ENCODE measurements at places on chromosomes 2 and 18.

DNA sequence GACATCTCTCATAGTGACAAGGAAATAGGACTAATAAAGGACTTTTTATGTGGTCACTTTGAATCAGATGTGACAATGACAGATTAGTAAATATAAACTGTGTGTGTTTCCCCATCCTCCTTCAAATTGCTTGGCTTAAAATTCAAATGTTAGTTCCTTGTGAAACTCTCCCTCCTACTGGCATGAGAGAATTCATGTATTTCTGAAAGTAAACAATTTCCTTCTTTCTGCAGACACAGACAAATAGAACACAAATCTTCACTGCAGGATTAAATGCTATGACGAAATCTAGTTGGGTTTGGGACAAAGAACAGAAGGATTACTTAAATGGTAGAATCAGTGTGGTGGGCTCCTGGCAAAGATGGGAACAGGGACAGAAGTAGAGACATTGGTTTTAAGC, 328.7 kb upstream of the FAM98A start:
- DNase-seq = no peak

DNA sequence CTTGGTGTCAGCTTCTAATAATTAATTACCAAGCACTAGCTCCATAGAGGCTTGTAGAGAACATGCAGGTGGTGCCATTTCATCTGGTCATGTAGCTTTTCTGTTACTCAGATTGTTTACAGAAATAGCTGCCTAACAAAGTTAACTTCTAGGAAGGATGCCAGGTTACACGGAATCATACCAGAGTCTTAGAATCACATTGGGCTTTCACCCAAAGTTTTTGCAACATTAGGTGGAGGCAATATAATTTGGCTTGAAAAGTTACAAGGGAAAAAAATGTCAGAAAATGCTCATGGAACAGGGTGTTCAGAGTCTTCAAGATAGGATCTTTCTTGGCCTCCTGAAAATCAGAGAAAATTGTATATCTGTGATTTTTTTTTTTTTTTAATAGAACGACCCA, 135.6 kb downstream of the ARHGAP15 start:
- no peak for DNase-seq

GRCh38 chr18:68555879-68556301, 159.0 kb downstream of the TMX3 start:
- DNase-seq = no peak

DNA sequence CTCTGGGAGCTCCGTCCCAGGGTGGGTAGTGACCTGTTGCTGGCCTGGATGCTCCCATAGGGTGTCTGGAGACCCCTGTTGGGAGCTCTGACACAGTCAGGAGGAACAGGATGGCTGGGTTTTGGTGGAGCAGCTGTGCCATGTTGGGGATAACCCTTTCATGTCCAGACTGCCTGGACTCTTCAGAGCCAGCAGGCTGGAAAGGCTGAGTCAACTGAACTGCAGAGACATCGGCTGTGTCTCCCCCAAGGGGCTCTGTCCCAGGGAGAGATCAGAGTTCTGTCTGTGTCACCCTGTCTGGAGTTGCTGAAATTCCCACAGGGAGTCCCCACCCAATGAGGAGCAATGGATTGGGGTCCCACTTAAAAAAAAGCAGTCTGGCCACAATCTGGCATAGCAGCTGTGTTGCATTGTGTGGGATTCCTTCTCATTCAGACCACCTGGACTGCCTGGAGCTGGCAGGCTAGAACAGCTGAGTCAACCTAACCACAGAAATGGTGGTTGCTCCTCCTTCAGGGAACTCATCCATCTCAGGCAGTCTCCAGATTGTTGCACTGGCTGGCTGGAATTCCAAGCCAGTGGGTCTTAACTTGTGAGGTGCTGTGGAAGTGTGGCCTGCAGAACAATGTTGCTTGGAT, 37.2 kb downstream of the AGPS start:
- DNase-seq = no peak

- DNase-seq = no peak
Observed at GRCh38 chr18:7004009-7004408, 113.6 kb downstream of the LAMA1 start.

GRCh38 chr2:71526141-71526540, 72.8 kb downstream of the DYSF start:
- no peak for DNase-seq

GRCh38 chr18:23528580-23529472, 25.5 kb downstream of the RMC1 start:
- DNase-seq = no peak

- DNase-seq = no peak
Observed at GRCh38 chr2:219221957-219222518, 3.3 kb upstream of the ABCB6 start.

- DNase-seq = no peak
Observed at GRCh38 chr2:178266445-178266844, 72.1 kb downstream of the OSBPL6 start.

- no peak for DNase-seq
Observed at GRCh38 chr2:145777297-145777696, 1257.4 kb upstream of the ZEB2 start.

- DNase-seq = no peak
Observed at GRCh38 chr2:73408198-73408597, 22.6 kb downstream of the ALMS1 start.

- no peak for DNase-seq
Observed at GRCh38 chr2:118495290-118495689, 352.2 kb downstream of the EN1 start.

GRCh38 chr18:48669991-48670750, 131.3 kb downstream of the CTIF start:
- no peak for DNase-seq

DNA sequence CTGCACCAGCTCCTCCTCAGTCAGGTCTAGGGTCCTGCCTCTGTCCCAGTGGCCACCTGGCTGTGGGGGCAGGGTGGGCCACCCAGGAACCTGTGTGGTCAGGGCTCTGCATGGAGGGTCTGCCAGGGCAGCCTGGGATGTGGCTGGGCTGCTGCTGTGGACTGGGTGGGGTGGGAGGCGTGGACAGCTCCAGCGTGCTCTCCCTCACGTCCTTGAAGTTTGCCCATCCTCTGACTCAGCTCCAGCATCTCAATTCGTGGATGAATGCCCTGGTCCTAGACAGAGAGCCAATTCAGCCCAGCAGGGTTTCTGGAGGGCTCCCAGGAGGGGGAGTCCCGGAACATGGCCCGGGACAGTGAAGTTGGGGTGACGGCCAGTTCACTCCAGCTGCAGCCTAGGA, 64.3 kb upstream of the EPAS1 start:
- no peak for DNase-seq

GRCh38 chr2:12221584-12221983, 475.2 kb downstream of the LPIN1 start:
- no peak for DNase-seq

GRCh38 chr2:60482222-60482621, 71.2 kb downstream of the BCL11A start:
- no peak for DNase-seq

GRCh38 chr2:17538844-17539554, 1.5 kb upstream of the VSNL1 start:
- no peak for DNase-seq

GRCh38 chr2:231634412-231634811, 41.7 kb downstream of the TEX44 start:
- DNase-seq = no peak

DNA sequence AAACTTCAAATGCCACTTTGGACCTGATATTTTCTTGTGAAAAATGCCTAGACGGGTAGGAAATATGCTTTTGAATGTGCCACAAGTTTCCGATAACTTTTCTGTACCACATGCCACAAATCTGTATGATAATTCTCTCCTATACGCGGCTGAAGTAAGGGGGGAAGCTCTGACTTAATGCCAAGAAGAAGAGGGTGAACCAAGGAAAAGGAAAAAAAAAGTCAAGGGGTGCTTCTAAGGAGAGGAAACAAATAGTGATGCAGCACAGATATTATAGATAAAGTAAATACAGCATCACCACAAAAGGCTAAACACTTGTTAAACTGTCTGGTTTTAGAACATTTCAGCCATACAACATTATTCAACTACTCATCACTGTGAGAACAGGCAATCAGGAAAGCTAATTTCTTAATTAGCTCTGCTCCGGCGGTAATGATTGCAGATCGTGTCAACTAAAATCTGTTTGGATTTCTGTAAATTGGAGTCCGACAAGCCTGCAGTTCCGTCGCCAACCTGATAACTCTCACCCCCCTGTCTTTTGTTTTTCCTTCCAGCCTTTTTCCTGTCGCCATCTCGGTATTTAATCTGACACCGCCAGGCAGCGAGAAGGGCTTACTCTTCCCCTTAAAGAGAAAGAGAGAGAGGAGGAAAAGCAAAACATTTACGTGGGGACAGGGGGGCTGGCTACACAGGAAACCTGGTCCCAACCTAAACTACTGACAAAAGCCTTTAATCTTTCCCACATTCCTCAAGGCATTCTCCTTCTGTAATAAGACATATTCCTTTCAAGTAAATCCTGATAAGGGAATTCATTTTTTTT, 67.5 kb downstream of the ZEB2 start:
- no peak for DNase-seq

DNA sequence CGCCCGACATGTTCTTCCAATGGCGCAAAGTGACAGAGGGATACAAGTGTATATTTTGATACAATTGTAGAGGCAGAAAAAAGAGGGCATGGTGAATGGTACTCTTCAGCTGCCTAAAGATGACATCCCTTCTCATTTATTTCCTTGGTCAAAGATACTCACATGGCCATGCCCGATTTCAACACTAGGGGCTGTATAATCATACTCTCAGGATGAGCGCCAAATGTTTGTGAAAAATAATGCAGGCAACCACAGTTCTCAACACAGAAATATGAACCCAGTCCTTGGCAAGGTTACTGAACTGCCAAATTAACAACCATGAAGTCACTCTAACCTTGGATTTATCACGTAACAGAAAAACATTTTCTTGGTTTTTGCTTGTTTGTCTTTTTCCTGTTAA, 204.4 kb downstream of the CCDC102B start:
- DNase-seq = no peak

- no peak for DNase-seq
Observed at GRCh38 chr2:136027112-136027511, 41.7 kb upstream of the DARS1 start.

DNA sequence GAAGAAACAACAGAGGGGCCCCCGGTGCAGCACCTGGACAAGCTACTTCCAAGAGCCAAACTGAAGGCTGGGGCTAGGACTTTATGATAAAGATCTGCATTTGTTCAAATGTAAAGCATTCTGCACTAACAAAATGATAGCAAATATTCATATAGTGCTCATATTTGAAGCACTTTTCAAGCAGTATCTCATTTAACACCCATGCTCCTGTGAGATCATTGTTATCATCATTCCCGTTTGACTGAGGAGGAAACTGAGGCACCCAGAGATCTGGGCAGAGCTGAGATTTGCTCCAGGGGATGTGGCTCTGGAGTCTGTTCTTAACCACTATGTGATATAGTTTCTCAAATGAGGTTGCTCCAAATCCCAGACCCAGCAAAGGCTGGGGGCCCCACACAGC, 9.8 kb downstream of the KCTD1 start:
- DNase-seq = no peak

DNA sequence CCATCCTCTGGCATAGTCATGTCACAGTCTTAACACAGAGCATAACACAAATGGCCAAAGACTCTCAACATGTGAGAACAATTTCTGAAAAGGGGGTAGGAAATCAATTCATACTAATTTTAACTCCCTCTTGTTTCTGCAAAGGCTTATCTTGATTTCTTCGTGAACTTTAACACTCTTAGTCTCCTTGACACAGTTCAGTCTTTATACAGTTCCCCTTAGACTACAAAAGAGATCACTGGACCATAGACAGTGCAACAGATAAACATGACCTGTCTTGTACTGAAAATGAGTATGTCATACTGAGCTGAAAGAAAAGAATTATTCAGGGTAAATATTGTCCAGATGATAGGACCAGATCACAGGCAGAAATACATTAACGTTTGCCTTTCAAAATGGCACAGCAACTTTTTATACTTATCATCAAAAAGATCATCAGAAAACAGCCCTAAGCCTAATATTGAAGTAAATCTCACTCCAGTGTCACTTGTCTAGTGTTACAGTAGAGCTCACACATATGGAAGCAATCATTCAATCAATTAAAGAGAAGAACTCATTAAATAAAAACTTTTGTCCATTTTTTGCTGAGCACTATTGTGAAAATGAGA, 56.4 kb upstream of the VRK2 start:
- DNase-seq = no peak

DNA sequence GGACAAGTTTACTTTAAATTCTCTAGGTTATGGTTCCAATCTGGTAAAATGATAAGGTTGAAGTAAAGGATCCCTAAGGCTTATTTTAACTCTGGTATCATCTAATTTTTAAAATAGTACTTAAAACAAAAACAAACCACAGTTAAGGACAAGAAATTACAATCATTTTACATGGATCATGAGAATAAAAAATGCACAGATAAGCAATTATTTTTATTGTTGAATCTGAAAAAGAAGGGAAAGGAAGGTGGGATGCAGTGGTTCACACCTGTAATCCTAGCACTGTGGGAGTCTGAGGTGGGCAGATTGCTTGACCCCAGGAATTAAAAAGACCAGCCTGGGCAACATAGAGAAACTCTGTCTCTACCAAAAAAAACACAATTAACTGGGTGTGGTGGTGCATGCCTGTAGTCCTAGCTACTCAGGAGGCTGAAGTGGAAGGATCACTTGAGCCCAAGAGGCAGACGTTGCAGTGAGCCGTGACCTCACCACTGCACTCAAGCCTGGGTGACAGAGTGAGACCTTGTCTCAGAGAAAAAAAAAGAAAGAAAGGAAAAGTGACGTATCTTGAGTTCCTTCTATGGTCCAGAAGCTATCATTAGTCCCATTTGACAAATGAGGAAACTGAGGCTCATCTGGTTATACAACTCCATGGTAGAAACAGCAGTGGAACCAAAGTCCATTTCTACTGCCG, 2.5 kb downstream of the TNFAIP6 start:
- no peak for DNase-seq

DNA sequence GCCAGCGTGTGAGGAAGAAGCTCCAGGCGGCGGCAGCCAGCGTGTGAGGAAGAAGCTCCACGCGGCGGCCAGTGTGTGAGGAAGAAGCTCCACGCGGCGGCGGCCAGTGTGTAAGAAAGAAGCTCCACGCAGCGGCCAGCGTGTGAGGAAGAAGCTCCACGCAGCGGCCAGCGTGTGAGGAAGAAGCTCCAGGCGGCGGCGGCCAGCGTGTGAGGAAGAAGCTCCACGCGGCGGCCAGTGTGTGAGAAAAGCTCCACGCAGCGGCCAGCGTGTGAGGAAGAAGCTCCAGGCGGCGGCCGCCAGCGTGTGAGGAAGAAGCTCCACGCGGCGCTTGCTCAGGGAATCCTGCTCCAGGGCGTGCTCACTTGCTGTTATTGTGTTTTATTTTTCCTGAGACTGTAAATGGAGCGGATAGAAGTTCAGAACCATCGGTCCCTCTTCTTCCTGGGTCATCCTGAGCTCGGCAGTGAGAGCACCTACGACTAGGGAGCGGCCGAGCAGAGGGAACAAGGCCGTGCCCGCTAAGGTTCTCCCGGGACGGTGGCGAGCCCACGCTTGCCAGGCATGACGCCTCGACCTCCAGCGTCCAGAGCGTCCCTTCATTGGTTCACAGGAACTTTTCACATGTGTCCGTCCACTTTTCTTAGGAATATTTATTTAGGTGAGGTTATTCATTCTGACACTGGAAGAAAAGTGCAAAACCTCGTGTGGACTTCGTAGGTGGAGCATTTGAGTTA, 94.2 kb downstream of the TMEM18 start:
- no peak for DNase-seq

All from stimulated activated CD4-positive, alpha-beta T cell treated with anti-CD3 and anti-CD28 coated beads, Interleukin-4, amount 100 ng/mL, for 24 hours (primary cell).